ENCODE measurements at places on chromosomes 4 and X.

DNA sequence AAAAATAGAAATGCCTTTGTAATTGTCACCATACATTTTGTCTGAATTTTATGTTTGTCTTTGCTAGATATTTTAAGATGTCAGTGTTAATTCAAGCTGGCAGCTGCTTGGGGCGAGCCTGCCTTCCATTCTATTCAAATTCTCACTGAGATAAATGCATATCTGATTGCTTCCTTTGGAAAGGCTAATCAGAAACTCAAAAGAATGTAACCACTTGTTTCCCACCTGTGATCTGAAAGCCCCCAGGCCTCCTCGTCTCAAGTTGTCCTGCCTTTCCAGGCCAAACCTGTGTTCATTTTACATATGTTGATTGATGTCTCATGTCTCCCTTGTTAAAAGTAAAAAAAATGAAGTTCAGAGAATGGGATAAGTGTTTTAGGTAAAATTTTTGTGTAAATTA is 318.7 kb upstream of the TECRL start:
- DNase-seq, result no peak

- DNase-seq, result no peak
These were observed 100.2 kb upstream of the IL13RA1 start for GRCh38 chrX:118627084-118627758.

GRCh38 chrX:101430457-101431078 is 22.5 kb downstream of the HNRNPH2 start:
- DNase-seq, result no peak

- no peak for DNase-seq
These were observed 36.5 kb downstream of the SLC7A11 start for GRCh38 chr4:138205531-138206233.
